Effector CD8-positive, alpha-beta T cell (primary cell): ENCODE measurements at places on chromosomes 7 and 10.

- DNase-seq = no peak
Measured at GRCh38 chr10:123320091-123320490, 165.9 kb downstream of the BUB3 start.

GRCh38 chr10:80504158-80504811 lies 33.4 kb upstream of the SH2D4B start:
- DNase-seq = no peak

DNA sequence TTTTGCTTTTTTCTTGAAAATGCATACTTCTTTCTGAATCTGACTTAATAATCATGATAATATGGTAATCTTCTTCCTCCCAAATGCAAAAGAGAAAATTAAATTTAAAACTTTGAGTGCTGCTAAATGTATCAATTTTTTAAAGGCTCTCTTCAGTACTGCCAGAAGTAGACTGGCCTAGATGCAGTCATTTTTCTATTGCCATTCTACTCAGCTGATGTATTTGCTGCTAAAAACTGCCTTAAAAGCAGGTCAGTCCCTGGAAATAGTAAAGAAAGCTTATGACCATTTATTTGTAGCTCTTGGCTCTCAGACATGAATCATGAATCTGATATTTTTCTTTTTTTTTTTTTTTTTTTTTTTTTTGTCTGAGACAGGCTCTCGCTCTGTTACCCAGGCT lies 28.5 kb downstream of the NAPEPLD start:
- no peak for DNase-seq

DNA sequence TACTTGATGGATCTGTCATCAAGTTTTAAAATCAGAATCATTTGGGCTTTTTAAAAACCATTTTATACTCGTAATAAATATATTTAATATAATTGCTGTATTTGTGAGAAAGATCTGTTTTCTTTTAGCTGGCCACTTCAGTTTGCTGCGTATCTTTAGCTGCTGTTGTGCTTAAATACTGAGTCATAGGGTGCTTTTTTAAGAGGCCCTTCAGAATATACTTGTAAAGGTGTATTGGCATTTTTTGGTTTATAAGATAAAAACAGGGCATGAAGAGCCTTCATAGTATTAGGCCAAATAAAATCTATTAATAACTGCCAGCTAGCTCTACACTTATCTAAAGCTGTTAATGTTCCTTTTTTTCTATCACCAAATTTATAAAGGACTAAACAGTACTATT lies 43.8 kb downstream of the STK17A start:
- DNase-seq = no peak

DNA sequence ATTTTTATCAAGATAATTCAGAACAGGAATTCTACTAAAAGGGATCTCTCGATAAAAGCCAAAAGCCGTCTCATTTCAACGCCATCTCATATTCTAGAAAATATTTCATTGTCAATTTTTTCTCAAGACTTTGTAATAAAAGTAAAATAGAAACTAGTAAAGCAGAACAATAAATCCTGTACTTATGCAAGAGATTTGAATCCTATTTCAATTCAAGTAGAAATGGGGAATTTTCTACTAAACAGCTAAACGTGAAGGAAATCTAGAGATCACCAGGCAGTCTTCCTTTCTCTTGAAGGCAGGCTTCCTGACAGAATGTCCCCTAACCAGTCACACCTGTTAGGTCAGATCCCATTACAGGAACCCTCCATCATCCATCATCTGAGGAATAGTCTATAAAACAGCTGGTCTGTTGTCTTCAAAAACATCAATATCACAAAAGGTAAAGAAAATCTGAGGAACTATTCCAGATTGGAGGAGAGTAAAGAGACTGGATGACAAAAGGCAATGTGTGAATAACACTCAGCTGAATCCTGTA lies 23.7 kb downstream of the USP6NL start:
- DNase-seq = no peak

- no peak for DNase-seq
Measured at GRCh38 chr10:129968853-129969183, 4.7 kb upstream of the EBF3 start.

GRCh38 chr10:29689001-29689400 lies 54.2 kb upstream of the SVIL start:
- no peak for DNase-seq

DNA sequence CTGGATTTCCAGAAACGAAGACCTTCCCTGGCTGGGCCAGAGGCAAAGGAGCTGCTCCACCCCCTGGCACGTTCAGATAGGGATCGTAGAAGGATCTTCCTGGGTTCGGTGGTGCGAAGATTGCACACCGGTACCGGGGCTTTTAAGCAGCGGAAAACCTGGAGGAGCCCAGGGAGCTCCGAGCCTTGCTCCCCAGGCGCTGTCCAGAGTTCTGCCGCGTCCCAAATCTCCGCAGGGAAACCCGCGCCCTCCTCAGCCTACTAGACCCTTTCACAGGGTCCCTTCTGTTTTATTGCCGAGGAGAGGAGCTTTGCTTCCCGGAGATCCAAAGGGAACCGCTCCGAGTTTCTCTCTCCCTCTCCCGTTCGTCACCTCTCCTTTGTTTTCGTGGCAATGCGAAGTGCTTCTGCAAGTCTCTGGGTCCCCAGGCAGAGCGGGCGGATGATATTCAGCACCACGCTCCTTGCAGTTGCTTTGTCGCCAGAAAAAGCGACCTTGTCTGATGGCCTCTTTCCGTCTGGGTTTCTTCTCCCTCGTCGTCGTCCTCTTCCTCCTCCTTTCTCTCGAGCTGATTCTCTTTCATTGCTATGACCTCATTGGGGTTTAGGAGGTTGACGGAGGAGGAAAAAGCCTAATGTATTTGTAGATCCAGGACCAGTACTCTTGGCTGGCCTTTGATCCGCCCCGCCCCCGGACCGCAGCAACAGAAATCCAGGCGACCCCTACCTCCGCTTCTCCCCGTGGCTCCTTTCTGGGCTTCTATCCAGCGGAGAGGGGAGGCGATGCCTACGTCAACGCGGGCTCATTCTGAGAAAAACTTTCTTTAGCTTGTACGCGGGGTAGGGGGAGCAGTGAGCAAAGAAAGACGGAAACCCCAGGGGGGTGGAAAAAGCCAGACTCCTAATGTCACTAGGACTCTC lies at the start of gene TMEM196:
TMEM196 (minus strand) TSS at position 777 of the 920 bp plus-strand sequence. CDS start 921 bp downstream, outside the sequence.
- DNase-seq = no peak

DNA sequence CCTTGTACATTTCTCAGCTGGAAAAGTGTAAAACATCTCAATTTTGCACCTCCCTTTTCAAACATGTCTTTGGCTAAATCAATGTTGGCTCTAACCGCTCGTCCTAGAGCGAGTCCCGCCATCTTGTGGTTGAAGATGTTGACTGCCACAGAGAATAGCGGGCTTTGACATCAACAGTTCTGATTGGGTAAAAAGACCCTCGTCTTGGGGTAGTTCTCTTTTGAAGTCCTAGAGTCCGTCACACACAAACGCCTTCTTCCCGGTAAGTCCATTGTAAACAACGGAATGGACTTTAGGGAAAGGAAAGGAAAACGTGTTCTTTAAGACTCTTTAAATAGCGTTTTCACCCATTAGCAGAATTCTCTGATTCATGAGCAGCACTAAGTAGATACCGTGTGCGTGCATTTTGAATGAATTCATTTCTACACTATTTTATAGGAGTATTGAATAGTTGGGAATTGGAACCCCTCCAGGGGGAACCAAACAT lies 452 bp upstream of the RPP30 start:
- DNase-seq = peak; percentile 1

GRCh38 chr7:53191836-53192443 lies 156.5 kb downstream of the POM121L12 start:
- no peak for DNase-seq

- DNase-seq = no peak
Measured at GRCh38 chr10:80357851-80358125, 1.2 kb downstream of the DYDC2 start.

DNA sequence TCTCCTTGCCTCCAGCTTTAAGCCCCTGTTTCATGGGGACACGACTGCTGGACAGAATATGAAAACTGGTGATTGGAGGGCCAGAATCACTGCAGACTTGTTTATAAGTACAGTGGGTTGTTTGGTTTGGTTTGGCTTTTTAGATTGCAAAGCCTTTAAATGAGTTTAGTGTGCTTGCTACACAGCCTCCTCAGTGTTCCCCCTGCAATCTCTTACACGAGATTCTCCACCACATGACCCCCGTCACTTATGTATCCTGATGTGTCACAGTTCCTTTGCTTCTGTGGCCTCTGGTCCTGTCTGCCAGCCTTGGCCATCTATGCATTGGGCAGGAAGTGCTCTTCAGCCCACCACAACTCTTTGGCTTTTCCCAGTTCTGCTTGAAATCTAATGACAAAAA lies 103.7 kb upstream of the ANKRD1 start:
- no peak for DNase-seq

GRCh38 chr10:59373071-59373470 lies 10.7 kb upstream of the FAM13C start:
- DNase-seq = no peak

- no peak for DNase-seq
Measured at GRCh38 chr7:66247380-66248078, 42.4 kb downstream of the TPST1 start.

DNA sequence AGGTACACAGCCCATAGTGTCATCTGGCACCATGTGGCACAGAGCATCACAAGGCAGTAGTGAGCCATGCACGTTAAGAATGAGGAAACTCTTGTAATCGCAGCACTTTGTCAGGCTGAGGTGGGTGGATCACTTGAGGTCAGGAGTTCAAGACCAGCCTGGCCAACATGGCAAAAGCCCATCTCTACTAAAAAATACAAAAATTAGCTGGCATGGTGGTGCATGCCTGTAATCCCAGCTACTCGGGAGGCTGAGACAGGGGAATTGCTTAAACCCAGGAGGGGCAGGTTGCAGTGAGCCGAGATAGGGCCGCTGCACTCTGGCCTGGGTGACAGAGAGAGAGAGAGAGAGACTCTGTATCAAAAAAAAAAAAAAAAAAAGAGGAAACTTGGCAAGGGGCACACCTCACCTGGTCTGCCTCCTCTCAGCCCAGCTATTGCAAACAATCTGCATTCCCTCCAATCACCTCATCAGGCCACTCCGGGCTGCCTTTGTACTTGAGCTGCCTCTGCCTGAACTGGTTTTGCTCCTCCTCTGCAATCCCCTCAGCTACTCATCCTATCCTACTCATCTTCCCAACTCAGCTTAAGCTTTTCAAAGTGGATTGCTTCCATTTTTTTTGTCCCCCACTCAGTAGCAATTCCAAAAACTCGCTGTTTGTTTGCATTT lies 46.0 kb upstream of the OPTN start:
- no peak for DNase-seq

- no peak for DNase-seq
Measured at GRCh38 chr7:95925236-95925635, 152.9 kb downstream of the DYNC1I1 start.

DNA sequence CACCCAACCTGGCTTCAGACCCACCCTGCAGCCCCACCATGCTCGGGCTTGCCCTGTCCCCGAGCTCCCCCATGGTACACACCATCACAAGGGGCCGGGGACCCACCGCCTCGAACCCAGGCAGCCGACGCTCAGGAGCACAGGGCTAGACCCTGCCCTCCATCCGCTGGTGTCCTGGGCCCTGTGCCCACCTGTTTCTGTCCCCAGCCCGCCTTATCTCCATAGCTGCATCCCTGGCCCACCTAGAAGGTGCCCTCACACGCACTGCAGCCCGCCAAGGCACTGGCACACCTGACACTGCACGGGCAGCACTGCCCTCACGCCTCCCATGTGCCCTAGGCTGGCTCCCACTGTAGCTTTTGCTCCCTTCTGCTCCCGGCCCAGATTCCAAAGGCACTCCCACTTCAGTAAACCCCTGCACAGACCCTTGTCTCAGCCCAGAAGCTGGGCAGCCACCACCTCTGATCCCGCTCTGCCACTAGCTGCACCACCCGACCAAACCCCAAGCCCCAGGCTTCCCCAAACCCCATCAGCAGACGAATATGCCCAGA lies 17.1 kb downstream of the YKT6 start:
- DNase-seq = no peak

DNA sequence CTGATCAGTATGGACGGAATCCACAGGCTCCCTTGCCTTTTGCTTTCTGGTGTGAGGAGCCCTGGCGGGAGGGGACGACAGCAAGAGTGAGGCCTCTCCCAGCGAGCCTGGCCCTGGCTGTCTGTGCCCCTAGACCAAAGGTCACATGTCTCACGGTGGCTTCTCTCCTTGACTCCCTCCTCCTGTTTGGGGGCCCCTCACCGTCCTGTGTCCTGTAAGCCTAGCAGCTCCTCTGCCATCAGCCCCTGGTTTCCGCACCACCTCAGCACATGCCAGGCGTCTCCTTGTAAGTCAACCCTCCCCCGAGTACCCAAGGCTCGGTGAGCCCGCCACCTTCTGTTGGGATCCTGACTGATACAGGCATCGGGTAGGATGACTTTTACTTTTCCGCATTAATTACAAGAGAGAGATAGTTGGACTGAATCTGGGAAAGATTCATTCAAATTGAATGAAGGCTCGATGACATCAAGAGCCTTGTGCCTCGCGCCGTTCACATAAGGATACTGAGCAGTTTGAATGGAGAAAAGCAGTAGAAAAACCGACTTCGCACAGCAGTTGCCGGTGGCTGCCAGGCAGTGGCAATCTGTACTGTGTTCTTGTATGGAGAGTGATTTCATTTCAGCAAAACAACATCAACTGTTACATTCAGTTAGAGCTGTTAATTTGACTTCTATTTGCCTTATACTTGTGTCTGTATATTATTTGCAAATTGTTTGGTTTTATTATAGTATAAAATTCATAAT lies 119.8 kb downstream of the XRCC2 start:
- DNase-seq = no peak

- DNase-seq = no peak
Measured at GRCh38 chr7:65441010-65441409, 67.4 kb downstream of the ZNF92 start.

DNA sequence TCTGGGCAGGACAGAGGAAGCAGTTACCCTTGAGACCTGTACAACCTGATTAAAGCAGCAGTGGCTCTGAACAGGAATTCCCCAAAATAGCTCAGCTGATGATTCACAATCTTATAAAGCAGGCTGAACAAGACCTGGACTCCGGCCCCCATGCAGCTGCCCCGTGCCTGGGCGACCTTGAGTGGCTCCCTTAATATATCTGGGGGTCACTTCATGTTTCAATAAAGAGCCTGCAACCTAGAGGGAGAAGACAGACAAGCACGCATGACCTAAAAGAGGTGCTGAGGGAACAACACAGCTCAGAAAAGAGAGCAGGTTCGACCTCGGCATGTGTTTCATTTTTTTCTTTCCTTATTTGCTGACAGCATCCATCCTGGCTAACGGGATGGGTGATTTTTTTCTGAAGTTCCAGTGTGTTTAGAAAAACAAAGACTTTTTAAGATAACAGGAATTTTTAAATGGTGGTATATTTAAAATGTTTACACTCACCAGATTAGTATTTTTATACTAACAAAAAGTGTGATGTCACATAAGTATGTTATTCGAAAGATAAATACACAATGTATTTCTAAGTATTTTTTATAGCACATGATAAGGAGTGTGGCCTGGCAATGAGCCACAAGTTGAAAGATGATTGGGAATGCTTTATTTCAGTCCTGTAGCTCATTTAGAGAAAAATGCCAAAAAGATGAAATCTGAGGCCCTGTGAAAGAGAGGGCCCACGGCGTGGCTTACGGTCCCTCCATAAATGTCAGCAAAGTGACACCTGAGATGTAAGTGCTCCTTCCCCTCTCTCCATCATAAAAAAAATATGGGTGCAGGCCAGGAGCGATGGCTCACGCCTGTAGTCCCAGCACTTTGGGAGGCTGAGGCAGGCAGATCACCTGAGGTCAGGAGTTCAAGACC lies 161.3 kb downstream of the SLIT1 start:
- no peak for DNase-seq

- no peak for DNase-seq
Measured at GRCh38 chr7:7446616-7447015, 89.1 kb downstream of the COL28A1 start.

GRCh38 chr7:41847151-41847550 lies 144.3 kb upstream of the INHBA start:
- DNase-seq = no peak

- DNase-seq = no peak
Measured at GRCh38 chr7:3518546-3518945, 217.5 kb downstream of the SDK1 start.
